ENCODE measurements at places on chromosomes 4 and X.

DNA sequence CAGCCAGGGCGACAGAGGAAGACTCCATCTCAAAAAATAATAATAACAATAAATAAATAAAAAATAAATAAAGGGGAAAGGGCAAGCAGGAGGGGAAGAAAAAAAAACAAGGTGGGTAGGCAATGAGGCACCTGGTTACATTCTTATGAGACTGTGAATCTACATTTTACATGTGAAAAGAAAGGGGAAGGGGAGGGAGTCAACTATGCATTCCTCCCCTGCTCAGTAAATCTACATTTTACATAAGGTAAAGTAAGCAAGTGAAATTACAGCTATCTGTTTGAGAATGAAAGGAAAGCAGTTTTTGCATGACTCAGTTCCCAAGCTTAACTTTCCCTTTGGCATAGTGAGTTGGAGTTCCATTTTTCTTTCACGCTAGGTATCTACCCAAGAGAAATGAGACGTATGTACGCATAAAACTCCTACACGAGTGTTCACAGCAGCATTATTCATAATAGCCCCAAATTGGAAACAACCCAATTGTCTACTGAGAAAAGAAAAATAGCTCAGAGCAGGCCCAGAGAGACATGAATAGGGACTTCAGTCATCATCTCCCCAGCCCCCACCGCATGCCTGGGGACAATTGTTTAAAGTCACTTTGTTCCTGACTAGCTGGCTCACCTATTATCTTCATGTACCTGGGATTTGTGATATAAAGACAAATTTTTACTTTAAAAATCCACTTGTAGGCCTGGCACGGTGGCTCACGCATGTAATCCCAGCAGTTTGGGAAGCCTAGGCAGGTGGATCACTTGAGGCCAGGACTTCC is 52.4 kb downstream of the DDX3X start:
- DNase-seq = no peak

GRCh38 chr4:174406383-174406782 is 115.9 kb downstream of the HPGD start:
- no peak for DNase-seq

DNA sequence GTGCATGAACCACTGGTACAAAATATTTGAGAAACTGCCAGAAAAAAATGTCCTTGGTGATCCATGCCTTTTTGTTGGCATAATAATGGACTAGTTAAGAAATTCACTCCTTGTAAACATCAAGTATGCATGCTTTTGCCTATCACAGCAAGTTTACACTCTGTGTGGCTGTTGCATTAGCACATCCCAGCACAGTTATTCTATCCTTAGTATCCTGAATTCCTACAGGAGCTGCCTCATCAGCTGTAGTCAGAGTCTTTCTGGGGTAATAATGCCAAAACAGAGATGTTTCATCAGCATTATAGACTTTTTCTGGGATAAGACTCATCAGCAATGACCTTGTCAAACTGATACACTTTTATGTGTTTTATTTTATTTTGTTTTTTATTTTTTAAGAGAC is 82.8 kb downstream of the CHIC2 start:
- no peak for DNase-seq

DNA sequence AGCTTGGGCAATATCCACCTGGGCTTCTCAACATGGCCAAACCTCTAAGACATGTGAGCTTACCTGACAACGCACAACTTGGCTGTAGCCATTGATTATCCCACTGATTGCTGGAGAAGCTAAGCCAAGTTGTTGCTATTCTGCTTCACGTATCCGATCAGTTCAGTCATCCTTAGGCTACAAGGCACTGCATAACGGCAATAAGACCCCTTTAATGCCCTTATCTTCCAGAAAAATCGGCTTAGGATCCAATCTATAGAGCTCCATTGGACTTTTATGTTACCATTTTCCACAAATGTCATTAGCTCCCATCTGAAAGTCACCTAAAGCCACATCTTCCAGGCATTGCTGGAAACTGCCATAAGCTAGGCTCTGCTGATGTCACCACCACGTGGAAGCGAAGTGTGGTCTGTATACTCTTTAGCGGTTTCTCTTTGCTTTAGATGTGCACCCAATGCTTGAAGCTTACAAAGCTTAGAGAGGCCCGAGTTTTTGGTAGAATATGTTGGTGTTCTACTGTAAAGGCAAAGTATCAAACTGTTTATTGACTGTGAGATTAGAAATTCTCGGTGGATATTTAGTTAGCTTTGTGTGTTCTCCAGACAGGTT is 163.1 kb downstream of the CPE start:
- DNase-seq = no peak

DNA sequence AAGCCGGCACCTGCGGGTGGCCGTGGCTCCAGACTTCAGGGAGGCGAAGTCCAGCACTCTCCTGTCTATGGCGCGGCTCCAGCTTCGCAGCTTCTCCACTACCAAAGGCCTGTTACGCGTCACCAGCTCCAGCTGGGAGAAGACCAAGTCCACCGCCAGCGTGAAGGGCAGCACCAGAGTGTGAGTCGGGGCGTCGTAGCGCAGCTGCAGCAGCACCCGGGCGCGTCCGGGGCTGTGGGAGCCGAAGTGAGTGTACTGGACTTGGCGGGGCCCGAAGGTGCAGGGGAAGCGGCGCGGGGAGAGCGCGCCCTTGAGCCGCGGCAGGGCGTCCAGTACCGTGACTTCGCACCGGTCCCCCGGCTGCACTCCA is 444 bp downstream of the FREM3 start:
- DNase-seq = no peak

DNA sequence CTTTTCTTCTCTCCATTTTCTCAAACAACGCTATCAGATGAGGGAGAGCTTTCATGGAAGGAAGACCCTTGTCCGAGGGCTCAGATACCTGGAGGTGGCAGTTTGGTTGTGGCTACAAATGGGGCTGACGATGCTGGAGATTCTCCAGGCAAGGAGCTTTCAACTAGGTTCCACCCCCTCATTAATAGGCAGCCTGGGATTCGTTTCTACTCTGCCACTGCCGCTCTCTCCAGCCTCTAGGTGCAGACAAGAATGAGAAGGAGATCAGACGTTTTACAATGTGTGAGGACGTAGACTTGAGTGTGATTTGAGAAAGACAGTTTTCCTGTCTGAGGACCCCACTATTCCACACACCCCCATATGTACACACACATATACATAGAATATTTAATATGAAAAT is 53.1 kb downstream of the ETNPPL start:
- DNase-seq = no peak

GRCh38 chrX:94560930-94561329 is 886.9 kb downstream of the FAM133A start:
- DNase-seq = no peak

GRCh38 chrX:28609917-28610613 is 22.8 kb downstream of the IL1RAPL1 start:
- DNase-seq = no peak

DNA sequence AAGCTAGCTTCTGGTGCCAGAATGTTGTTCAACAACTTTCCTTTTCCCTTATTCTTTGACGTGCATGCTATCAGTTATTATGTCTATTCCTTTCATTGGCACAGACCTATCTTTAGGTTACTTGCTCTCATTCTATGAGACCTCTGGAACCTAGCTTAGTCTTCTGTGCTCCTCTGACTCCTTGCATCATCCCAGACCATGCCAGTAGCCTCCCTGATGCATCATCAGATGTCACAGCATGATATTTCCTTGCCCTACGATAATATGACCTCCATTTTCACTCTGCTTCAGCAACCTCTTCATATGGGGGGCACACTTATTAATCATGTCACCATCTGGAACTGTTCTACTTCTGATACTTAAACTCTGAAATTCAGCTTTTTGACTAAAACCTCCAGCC is 37.2 kb downstream of the CLCN5 start:
- no peak for DNase-seq

- DNase-seq = no peak
Observed at GRCh38 chr4:26719954-26720552, 136.2 kb downstream of the TBC1D19 start.

DNA sequence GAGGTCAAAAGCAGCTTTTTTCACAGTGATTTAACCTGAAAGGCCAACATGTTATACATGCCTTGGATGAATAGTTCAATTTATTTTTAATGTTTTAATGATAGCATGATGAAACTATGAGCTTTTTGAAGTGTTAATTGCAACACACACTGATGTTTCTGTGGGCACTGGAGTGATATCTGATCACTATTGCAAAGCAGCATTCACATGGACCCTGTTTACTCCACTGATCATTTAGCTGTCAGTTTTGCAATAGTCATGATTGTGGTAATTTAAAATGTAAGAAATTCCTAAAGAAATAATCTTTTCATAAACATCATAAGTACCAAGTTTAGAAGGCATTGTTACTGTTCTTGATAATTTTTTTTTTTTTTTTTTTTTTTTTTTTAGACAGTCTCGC is 74.1 kb downstream of the ARSJ start:
- no peak for DNase-seq

GRCh38 chr4:155419266-155419665 is 42.5 kb upstream of the MAP9 start:
- no peak for DNase-seq
